IPS DF 6.9 (cell line): ENCODE measurements at places on chromosomes 11 and 22.

DNA sequence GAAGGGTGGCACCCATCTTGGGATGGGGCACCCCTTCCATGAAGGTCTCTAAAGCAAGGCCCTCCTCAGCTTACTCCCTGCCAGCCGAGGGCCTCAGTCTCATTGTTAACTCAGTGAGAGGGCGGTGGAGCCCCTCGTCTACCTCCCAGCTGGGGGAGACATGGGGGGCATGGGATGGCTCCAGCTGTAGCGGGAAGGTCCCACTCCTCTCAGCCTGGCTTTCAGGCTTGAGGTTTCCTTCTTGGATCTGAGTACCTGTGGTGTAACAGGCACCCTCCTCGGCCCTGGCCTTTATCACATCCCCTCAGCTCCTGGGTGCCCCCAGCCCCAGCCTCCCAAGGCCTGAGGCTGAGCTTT, 2.0 kb downstream of the MIF start:
- no peak for DNase-seq

- no peak for DNase-seq
These were observed 114.2 kb upstream of the PARVA start for GRCh38 chr11:12263141-12263693.

DNA sequence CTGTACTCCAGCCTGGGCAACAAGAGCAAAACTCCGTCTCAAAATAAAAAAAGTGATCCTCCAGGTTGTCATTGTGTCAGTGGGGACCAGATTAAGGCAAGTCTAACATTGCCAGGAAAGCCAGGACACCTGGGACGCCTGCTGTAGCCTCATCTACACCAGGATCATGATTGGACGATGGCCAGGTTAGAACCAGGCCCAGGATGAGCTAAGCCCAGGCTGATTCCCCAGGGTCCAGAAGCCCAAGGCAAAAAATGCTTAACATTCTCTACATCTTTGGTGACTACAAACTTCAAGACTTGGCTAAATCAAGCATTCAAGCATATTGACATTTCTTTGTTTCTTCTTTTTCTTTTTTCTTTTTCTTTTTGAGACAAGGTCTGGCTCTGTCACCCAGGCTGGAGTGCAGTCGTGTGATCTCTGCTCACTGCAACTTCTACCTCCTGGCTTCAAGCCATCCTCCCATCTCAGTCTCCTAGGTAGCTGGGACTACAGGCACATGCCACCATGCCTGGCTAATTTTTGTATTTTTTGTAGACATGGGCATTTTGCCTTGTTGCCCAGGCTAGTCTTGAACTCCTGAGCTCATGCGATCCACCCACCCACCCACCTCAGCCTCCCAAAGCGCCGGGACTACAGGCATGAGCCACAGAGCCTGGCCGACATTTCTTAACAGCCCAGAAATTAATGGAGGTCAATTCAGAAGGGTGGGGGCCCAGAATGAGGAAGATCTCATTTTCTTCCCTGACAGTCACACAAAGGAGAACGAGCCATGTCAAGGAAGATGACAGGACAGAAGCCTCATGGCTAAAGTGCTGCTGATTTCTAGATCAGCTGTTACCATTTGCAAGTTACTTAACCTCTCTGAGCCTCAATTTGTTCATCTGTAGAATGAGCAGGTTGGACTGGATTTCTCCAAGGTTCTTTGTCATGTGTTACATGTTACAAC, 12.5 kb upstream of the PTPRJ start:
- no peak for DNase-seq

GRCh38 chr11:72969894-72970335, 155.7 kb downstream of the ATG16L2 start:
- DNase-seq: no peak
